Activated gamma-delta T cell treated with anti-CD3 and anti-CD28 coated beads, Interleukin-2, amount 50 U/mL, for 16 hours (primary cell): ENCODE measurements at places on chromosomes 4 and X.

- DNase-seq = no peak
These were observed 1920.5 kb upstream of the PCDH7 start for GRCh38 chr4:28799696-28800095.

GRCh38 chr4:80058740-80059139, 14.3 kb downstream of the ANTXR2 start:
- DNase-seq = no peak

GRCh38 chrX:134461437-134461836, 1.5 kb downstream of the HPRT1 start:
- no peak for DNase-seq

DNA sequence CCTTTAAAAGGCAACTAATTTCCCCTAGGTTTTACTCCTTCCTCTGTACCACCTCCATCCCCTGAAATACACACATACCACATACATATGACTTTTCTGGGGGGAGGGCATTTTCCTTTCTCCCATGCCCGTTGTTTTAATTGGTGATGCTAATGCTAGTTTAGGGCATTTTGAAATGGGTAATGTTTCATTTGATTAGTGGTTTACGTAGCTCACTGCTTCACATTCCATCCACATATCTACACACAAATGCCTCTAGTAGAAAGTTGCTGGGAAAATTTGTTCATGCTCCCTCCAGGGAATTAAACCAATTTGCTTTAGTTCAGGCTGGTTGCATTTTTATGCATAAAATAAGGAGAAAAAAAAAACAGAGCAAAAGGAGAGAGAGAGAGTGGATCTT, 231.2 kb downstream of the FRAS1 start:
- no peak for DNase-seq

DNA sequence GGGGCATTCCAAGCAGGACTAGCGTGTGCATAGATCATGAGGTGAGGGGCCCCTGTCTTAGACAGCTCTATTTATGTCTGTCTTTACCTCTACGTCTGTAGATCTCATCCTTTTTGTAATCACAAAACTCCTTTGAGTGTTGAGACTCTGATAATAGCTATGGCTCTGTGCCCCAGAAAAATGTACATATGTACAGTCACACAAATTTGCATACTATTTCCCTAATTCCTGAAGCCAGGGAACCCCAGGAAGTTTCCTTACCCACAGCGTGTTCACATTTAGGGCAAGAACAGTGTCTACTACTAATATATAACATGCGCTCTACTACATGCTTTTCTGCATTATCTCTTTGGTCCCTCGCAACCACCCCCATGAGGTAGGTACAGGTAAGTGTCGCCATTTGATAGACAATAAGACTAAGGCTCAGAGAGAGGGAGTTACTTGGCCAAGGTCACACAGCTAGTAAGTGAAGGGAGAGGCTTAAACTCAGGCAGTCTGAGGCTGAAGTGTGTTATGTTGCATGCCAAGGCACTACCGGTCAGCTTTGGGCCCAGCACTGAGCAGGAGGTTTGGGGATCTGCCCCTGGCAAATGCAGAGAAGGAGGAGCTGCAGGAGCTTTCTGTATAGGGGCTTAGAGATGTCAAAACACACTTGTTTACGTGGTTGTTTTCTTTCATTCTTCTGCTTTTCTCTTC, 21.0 kb upstream of the CITED1 start:
- DNase-seq = no peak

- DNase-seq = no peak
These were observed 802 bp downstream of the RFC1 start for GRCh38 chr4:39365360-39365759.

DNA sequence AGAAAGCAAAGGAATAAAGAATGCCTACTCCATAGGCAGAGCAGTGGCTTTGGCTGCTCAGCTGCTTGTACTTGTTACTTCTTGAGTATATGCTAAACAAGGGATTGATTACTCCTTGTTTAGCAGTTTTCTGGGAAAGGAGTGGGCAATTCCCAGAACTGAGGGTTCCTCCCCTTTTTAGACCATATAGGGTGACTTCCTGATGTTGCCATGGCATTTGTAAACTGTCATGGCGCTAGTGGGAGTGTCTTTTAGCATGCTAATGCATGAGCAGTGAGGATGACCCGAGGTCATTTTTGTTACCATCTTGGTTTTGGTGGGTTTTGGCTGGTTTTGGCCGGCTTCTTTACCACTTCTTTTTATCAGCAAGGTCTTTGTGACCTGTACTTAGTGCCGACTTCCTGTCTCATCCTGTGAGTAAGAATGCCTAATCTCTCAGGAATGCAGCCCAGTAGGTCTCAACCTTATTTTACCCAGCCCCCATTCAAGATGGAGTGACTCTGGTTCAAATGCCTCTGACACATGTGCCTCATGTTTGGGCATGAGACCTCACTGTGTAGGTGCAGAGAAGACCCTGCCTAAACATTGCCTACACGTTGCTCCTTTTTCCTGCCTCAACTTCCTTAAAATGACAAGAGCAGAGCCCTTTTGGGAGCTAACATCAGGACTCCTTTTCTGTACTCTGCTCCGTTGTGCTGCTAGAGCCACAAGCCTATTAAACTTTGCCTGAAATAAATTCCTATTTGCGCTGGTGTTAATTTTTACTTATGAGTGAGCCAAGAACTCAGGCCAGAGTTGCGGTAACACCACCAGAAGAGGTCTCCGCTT, 21.0 kb upstream of the UBA6 start:
- DNase-seq = no peak

DNA sequence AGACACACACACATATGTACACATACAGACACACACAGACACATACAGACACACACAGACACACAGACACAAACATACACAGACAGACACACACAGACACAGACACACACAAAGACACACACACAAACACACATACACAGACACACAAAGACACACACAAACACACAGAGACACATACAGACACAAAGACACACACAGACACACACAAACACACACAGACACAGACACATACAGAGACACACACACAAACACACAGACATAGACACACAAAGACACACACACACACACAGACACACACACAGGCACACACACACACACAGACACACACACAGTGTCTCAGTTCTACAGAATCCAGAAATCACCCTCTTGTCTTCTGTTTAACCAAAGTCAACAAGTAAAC, 280.7 kb downstream of the ASMT start:
- DNase-seq = no peak

GRCh38 chr4:78667325-78667724, 108.8 kb upstream of the BMP2K start:
- DNase-seq = no peak

- no peak for DNase-seq
These were observed 161.6 kb upstream of the TLL1 start for GRCh38 chr4:165711436-165711835.

- DNase-seq = no peak
These were observed 61.2 kb downstream of the CDS1 start for GRCh38 chr4:84644087-84644486.

- no peak for DNase-seq
These were observed 15.1 kb upstream of the ABLIM2 start for GRCh38 chr4:8173492-8174242.

GRCh38 chr4:52903273-52903672, 41.2 kb downstream of the RASL11B start:
- DNase-seq = no peak
